K562 (cell line): ENCODE measurements at places on chromosomes 1 and 21. TPM values are rescaled to one million over a fixed set of nuclear protein-coding genes. Genes with fewer than 3 reads are reported as not detected.

GRCh38 chr1:156876281-156876680 is 15.6 kb downstream of the NTRK1 start:
- DNase-seq, result no peak

DNA sequence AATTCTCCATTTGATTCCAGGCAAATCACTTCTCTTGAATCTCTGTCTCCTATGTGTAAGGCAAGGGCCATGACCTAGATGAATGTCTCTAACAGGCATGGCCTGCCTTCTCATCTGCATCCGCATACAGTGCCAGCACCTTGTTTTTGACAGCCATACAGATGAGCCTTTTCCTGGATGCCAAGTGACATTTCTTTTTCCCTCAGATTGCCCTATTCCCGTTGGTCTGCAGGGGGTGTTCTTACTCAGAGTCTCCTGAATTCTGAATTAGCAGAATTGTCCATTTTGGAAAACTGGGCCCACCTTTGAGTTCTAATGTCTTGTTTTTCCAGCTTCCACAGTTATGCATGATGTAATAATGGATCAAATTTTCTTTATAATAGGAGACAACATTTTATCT is 88.0 kb upstream of the ADAR start:
- DNase-seq, result peak; percentile 8

- no peak for DNase-seq
These were observed 44.2 kb downstream of the MAP3K7CL start for GRCh38 chr21:29174607-29175013.

- DNase-seq, result no peak
These were observed 66.9 kb upstream of the NGF start for GRCh38 chr1:115404911-115405310.

GRCh38 chr1:100584761-100585745 is 47.1 kb downstream of the GPR88 start:
- DNase-seq, result no peak

- DNase-seq, result peak; percentile 17
These were observed 350.0 kb upstream of the RUNX1 start for GRCh38 chr21:35399002-35399530.

DNA sequence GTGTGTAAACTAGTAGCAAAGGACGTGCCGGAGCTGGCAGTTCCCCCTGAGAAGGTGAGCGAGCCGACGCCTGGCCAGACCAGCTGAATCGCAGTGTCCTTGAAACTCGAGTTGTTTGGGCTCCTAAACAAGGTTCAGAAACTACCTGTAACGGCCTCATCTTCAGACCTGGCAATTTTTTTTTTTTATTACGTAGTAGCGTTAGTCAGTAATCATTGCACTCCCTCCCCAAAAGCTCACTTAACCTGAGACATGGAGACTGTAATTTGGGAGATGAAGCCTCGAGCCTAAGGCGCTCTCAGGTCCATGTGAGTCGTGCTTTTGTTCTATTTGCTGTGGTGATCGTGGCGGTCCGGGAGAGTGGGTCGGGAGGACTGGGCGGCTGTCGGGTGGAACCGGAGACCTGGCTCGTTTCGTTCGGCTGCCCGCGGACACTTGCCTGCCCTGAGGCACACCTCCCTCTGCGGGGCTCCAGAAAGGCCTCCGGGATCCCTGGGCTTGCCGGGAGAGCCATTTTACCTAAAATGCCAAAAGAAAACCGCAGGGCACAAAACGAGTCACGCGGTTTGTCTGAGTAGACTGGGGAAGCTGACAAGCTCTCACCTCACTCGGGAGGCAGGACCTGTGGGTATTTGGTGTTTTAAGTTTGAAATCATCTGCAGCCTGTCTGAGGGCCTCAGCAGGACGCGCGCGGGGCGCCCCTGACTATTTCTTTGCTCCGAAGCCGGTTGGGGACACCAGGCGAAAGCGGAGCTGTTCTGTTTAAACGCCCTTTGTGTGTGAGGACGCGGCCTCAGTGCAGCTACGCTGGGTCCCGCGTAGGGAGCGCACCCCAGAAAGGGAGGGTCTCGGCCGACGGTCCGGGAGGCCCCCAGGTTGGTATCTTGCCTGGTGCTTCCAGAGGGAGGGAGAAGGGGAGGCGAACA is 722 bp downstream of the LHX8 start:
- no peak for DNase-seq

- DNase-seq, result no peak
These were observed 159.7 kb downstream of the PCNX2 start for GRCh38 chr1:233135833-233136232.

DNA sequence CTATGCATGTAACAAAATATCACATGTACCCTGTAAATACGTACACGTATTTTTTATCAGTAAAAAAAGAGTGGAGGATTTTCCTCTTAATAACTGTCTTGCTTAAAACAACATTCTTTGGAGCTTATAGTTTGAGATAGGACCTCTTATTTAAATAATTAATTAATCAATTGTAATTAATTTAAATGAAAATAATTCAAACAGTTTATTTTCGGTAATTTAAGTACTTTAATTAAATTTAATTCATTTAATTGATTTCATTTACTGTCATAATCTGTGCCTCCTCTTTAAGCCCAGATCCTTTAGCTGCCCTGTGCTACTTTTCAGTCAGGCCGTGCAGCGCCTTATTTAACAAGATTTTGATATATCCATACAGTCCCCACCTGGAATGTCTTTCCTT is 427.0 kb downstream of the HLX start:
- no peak for DNase-seq

DNA sequence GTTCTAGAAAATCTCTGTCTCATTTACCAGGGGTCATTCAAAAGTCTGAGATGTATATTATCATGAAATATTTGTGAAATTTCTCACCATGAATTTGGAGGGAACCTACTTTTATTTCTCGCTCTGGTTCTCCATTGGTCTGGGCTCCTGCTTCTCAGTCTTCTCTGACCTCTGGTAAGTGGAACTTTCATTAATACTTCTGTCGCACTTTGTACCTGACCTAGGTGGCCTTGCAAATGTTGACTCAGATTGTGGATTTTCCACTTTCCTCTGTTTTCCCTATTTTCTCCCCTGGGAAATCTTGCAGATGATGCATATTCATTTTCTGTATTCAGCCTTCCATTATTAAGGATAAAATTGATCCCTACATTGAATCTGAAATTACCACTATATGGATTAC is 53.2 kb downstream of the LRIG2 start:
- no peak for DNase-seq

DNA sequence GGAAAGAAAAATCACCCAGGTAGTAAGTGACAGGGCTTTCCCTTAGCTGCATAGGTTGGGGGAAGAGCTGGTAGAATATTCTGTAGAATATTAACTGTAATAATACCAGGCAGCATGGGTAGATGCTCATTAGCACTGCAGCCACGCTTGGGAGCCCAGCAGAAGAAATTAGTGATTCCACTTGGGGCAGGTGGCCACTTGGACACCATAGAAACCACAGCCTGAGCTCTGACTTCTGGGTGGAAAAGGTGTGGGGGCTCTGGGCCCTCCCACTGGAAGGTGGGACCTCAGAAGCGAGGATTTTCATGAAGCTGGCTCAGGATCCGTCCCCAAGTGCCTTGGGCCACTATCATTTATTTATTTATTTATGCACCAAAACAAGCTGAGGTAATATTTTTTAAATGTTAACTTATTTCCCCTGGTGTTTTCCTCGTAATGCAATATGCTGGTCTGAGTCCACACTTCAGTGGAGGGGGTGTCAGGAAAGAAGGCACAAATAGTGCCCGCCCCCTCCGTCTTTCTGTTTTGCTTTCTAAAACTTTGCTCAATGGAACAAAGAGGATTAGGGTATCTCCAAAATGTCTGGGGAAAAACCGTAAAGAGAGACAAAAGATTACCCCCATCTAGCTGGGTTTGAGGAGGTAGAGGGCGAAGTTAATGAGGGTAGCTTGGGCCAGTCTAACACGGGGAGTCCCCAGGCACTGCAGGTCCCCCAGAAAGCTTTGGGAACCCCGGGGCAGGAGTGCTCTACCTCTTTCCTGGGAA is 75.2 kb upstream of the GADD45A start:
- no peak for DNase-seq

DNA sequence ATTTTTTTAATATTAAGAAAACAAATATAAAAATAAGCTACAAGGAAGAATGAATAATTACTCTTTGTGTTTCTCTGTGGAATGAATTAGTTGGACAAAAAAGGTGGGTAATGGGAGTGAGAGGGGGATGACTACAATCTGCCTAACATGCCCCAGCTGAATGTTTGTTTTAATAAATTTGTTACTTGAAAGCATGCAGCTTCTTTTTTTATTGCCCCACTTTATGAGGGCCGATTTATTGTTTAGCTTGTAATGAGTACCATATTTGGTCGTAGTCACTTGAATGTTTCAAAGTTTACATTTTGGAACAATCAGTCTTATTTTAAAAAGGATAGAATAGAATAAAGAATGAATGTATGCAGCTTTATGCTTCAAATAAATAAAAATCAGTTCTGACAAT is 197.4 kb downstream of the LBR start:
- no peak for DNase-seq

DNA sequence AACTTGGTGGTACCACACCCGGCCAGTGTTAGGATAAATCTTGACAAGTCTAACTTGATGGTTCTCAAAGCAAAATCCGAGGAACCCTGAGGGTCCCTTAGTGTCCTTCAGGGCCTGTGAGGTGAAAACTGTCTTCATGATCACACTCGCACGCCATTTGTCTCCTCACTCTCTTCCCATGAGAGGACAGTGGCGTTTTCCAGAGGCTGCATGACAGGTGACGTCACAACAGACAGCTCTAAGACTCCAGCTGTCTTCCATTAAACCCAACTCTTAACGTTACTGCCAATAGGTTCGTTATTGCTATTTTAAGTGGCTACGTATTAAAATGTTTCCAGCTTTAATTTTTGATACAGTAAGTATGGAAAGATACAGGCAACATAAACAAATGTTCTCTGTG is 13.8 kb downstream of the CFAP74 start:
- DNase-seq, result no peak

DNA sequence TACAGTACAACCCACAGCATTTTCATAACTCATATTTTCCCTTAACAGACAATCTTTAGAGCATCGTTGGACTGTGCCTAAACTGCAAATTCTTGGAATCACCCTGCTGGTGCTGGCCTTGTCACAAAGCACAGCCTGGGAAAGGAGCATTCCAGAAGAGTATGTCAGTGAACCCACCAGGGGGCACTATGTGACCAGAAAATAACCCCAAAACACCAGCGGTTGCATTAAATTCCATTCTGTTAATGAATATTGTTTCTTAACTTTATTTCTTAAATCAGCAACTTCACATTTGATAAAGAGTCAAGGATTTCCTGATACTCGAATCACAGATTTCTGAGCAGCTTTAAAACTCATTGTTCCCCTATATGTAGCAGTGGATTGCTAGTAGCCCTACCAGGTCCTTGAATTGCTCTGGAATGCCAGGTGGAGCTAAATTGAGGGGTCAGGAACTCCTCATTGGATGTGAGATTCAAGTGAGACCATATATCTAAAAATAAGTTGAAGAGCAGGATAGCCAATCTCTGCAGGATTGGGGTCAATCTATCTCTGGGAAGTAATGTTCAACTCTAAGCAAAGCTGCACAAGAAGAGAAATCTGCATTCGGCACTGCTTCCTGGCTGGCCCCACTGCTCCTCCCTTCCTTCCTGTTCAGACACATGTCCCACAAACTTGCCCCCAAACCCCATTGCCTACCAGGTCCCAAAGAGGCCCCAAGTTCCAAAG is 12.7 kb upstream of the RAB4A start:
- DNase-seq, result peak; percentile 73

DNA sequence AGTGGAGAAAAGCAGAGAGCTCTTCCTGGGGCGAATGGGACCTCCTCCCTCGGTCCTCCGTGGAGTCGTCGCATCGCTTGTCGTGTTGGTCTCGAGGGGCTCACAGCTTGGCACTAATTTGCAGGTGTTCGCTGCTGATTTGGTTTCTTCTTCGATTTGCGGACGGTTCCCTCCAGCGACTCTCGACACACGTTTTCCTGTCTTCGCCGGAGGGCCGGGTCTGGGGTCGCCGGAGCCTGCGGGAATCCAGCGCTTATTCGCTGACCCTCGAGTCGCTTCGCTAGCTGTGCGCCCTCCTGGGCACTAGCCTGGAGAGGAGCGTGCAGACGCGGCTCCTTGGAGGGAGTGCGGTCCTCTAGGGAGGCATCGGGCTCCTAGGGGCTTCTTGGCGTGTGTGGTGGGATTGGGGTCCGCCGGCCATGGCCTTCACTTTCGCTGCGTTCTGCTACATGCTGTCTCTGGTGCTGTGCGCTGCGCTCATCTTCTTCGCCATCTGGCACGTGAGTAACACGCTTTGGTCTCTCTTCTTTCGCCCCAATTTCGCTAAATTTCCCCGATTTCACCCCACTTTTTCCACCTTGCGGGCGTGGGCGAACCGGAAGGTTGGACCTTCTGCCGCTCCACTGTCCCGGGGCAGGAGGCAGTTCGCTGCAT is 766 bp downstream of the CNIH3 start:
- DNase-seq, result no peak

GRCh38 chr1:163737261-163737660 is 415.5 kb downstream of the NUF2 start:
- no peak for DNase-seq

DNA sequence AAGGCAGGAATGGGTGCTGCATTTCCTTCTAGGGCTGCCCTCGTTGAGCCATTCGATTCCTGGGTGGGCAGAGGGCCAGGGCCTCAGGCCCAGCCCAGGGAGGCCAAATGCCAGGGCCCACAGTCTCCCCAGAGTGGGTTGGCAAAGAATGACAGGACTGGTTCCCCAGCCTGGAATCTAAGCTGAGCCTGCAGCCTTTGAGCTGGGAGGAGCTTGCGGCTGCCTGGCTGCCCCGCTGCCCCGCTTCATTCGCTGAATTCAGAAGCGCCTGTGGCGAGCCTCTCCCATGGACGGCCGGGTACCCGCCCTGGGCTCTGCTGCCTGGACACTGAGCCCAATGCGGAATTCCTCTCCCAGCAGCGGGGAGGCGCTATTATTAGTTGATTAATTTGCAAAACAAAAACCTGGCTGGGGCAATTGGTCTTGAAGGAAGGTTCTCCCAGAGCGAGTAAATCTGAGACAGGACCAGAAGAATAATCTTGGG is 32.3 kb upstream of the TARDBP start:
- no peak for DNase-seq

GRCh38 chr21:41507521-41508414 is at the start of gene TMPRSS2:
Gene TMPRSS2, minus strand, starts transcription at chr21:41508158. Its CDS starts 10,025 bp downstream, at chr21:41498133.
- no peak for DNase-seq

DNA sequence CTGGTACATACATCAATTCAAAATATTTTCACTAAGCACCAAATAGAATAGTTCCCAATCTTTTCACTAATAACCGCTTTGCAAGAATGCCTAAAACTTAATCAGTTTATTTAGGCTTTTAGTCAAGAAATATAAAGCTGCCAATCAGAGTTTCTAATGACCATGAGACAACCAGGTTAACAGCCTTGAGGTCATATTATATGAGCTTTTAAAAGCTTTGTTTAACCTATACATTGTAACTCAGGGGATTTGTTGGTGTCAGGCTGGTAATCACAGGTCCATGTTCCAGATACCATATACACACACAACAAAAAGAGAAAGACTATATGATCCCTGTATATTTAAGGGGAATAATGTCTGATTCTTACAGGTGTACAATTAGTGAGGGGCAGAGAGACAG is 246.2 kb upstream of the ADGRL2 start:
- no peak for DNase-seq

Gene AIM2
- 0.22 TPM in 1 of 2 replicates, not detected in the other for total RNA-seq

Gene OR14K1
- total RNA-seq, result not detected in 2 replicates

Gene DNASE2B
- not detected in 2 replicates for total RNA-seq

Gene GJA5
- total RNA-seq, result 0.07 TPM in 1 of 2 replicates, not detected in the other

Gene MARCKSL1
- 236 and 247 TPM in 2 replicates for total RNA-seq

Gene PIAS3
- 15.7 and 17.7 TPM in 2 replicates for total RNA-seq

Gene S100A13
- 41.9 and 43.3 TPM in 2 replicates for total RNA-seq

Gene DCAF8
- total RNA-seq, result 86.0 and 110 TPM in 2 replicates

Gene RASSF5
- 35.2 and 38.1 TPM in 2 replicates for total RNA-seq

Gene PDZK1
- total RNA-seq, result 0.13 and 0.22 TPM in 2 replicates

Gene MAP7D1
- 101 and 108 TPM in 2 replicates for total RNA-seq

Gene OR2T11
- total RNA-seq, result not detected in 2 replicates
